GM12891 (cell line): ENCODE measurements at places on chromosomes 13 and 19.

- no peak for DNase-seq
These were observed 15.5 kb downstream of the GGACT start for GRCh38 chr13:100573121-100573520.

DNA sequence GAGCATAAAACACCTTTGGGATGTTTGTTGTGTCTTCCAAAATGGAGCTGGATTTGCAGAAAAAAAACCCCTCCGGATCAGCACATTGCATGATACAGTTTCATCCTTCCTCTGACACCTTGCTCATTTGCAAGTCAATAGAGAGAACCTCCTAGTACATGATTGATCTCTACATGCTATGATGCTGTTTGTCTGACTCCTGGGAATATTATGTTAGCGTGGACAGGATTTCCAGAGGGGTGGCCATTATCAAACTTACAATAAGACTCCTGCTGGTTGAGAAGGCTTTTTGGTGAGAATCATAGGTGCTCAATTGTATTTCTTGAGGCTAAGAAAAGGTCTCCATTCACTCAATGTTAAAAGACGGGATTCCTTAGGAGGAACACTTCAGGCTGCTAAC is 75.9 kb upstream of the SCEL start:
- no peak for DNase-seq

DNA sequence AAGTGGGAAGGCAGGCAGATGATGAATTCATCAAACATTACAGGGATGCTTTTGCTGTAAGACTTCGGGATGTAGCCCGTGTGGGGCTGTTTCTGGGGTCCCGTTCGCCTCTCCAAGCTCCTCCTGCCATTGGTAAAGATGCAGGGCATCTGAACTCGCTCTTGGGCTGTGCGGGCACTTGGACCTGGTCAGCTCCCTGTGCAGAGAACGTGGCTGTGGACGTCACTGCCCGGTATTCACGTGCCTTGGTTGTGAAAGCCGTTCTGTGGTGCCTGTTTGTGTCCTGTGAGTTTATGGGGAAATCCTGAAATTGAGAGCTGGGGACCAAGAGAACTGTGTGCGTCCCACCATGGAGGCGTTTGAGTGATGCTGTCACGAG is 5.4 kb downstream of the TFDP1 start:
- DNase-seq = no peak

GRCh38 chr13:49925881-49926418 is 10.2 kb downstream of the SPRYD7 start:
- no peak for DNase-seq

GRCh38 chr13:24910502-24911132 is 146.6 kb downstream of the RNF17 start:
- DNase-seq = no peak

GRCh38 chr19:788686-788982 is 8.6 kb upstream of the PTBP1 start:
- no peak for DNase-seq

- DNase-seq = no peak
These were observed 38.4 kb downstream of the DACH1 start for GRCh38 chr13:71828564-71828963.

DNA sequence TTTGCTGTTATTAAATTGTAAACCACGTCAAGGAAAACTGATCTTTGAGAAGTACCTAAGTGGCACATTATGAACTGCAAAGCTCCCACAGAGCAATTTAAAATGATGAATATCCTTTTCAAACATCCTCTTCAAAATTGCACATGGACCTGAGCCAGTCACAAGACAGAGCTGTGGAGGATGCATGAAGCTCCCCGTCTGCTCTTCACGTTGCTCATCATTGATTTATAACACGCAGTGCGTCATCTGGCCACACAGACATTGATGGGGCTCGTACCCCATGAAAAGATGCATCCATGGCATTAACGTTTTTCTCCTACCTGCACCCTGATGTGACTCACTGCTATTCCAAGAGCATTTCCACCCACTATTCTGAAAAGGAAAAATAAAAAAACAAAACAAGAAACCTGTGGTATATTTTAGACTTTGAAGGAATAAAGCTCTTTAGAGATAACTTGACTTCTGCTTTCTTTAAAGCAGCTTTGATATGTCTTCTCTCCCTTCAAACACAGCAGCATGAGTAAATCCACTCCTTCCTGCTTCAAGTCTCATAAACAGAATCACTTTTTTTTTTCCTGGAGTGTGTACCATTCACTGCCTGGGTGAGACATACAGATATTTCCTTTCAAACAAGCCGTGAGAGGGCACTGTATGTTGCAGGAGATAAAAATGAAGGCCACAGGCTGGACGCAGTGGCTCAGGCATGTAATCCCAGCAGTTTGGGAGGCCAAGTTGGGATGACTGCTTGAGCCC is 7.2 kb upstream of the SERTM1 start:
- DNase-seq = no peak

DNA sequence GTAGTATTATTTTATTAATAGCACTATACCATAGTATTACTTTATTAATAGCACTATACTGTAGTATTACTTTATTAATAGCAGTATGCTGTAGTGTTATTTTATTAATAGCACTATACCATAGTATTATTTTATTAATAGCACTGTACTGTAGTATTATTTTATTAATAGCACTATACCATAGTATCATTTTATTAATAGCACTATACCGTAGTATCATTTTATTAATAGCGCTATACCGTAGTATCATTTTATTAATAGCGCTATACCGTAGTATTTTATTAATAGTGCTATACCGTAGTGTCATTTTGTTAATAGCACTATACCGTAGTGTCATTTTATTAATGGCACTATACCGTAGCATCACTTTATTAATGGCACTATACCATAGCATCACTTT is 191.8 kb downstream of the GPC6 start:
- no peak for DNase-seq

GRCh38 chr19:46073268-46073922 is 32.6 kb upstream of the IGFL4 start:
- no peak for DNase-seq

- no peak for DNase-seq
These were observed 1536.1 kb downstream of the UQCRFS1 start for GRCh38 chr19:27676877-27677276.

- no peak for DNase-seq
These were observed 307.1 kb upstream of the ZNF507 start for GRCh38 chr19:32038021-32038920.

DNA sequence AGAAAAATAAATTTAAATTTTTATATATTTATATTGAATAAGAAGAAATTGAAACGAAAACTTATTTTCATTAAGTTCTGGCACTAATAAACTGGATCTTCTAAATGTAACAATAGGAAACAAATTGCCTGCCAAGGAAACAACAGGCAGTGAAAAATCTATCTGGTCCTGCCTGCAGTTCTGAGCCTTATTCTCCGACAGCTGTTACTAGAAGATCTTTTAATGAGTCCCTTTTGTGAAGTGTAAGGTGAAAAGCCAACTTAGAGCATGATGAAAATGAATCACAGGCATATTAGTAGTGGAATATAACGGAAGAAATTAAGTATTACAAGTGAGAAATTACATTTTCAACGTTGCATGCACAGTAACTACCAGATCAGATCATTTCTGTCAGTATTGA is 1002.7 kb upstream of the PCDH20 start:
- DNase-seq = no peak

DNA sequence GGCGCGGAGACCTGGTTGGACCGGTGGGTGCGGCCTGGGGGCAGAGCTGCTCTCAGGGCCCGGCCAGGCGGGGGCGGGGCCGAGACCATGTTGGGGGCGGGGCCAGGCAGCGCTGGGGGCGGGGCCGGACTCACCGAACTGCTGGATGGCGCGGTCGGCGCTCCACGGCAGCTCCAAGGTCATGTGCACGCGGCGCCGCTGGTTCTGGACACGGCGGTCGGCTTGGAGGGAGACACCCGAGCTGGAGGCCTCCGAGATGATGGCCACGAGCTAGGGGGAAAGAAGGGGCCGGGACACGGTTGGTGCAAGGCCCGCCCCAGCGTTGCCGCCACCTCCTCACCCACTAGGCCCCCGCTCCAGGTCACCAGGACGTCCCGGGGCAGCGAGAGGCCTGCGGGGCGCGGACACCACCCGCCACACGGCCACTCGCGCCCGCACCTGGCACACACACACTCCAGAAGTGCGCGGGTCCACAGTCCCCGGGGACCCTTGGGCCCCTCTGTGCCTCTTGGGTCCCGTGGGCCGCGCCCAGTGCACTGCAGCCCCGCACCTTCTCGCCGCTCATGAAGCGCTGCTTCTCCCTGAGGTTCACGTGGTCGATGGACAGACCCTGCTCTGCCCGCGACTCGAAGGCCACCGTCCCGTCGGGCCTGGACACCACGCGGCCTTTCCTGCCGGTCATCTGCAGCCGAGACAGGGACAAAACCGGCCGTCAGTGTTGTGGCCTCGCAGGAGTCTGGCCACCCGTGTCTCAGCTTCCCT is 8.7 kb downstream of the GPX4 start:
- DNase-seq = no peak

DNA sequence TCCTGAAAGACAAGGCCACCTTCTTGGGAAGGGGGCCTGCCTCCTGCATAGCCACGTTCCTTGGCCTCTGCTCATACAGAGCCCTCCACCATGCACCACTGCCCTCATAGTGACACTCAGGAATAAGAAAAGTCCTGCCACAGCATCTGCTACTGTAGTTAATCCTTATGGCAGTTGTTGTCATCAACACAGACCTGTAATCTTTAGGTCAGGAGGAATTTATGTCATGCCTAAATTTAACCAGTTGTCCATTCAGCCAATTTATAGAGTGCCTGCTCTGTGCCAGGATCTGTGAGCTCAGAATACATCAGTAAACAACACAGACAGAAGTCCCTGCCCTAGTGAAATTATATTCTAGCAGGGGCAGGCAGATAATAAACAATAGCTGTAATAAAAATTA is 44.4 kb downstream of the FAM124A start:
- no peak for DNase-seq

DNA sequence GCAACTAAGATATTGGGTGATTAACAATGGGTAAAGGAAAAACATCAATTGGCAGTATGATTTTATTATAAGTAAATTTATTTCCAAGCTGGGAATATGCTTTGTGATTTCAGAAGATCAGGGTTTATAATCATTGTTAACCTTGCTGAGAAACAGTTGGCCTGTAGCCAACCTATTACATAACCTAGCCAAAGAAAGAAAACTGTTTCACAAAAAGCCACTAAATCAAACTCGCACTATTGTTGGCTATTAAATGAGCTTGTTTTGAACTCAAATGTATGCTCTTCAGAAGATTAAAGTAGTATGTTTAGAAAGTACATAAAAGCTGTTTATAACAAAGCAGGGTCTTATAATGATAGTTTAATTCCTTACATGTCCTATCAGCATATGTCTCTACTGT is 151.7 kb downstream of the LHFPL6 start:
- no peak for DNase-seq

- no peak for DNase-seq
These were observed 221.8 kb downstream of the ENOX1 start for GRCh38 chr13:43564952-43565351.

GRCh38 chr13:97539651-97540610 is 106.0 kb downstream of the RAP2A start:
- no peak for DNase-seq

- DNase-seq = no peak
These were observed at the start of gene AKAP11 for GRCh38 chr13:42272115-42272803. TSS of gene AKAP11 (plus strand) at chr13:42272152. CDS start at chr13:42286349, 14,197 bp downstream.

DNA sequence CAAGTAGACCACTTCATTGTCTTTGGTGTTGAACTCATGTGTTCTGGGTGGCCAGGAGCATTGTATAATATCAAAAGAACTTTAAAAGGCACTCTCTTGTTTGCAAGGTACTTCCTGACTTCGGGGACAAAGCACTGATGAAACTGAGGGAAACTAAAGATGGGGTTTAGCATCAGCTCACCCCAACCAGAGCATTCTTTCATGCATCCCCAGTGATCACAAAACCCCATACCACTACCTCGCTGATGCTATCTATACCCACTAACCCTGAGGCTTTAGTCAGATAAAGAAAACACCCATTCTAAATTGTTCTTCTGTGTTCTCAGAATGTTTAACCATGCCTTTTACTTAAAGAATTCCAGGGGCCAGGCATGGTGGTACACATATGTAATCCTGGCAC is 94.5 kb upstream of the DOCK9 start:
- DNase-seq = no peak

GRCh38 chr13:30846311-30846710 is 59.8 kb upstream of the MEDAG start:
- DNase-seq = no peak

- DNase-seq = no peak
These were observed 179.9 kb downstream of the VWA8 start for GRCh38 chr13:41780715-41781706.

DNA sequence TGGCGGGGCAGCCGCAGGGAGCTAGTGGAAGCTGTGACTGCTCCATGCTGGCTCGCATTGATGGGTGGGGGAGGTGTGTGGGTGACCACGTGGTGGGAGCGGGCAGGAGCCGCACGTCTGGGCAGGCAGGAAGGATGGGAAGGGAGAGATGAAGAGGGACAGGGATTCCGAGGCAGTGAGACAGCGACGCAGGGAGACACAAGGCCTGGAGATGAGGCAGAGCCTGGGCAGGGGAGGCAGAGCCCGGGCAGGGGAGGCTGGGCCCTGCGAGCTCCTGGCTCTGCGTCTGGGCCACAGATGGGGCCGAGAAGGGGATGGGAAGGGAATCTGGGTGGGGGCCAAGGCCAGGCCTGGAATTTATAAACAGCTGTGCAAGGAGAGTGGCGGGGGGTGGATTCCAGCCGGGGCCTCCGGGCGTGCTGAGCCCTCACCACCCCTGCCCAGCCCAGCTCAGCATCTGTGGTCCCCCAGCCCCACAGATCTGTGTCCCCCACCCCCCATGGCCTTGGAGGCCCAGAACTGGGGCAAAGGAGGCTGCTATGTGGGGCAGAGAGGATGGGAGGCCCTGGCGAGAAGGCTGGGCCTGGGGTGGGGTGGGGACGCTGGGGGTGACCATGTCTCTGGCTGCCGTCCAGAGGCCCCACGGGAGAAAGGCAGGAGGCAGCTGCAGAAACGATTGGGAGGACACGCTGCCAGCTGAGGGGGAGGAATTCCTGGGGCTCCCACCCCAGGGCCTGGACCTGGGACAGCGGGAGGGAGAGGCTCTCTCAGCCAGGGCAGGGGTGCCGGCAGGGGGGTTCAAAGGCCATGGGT is 6.0 kb downstream of the EHD2 start:
- DNase-seq = no peak

DNA sequence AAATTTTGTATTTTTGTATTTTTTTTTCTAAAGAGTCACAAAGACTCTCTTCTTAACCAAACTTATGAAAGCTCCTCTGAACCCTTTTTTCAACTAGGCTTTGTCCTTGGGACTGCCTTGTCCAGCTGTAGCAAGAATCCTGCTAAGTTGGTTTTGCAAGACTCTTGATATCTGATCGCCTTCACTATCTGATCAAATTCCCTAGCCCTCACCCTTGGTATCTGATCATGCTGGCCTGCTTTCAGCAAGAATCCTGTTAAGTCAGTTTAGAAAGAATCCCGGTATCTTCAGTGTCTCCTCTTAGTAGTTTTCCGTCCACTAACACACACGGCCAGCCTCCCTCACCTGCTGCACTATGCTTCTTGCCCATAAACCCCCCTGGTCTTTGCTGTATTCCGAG is 1.9 kb upstream of the SIGLEC5 start:
- DNase-seq = no peak
